H7 (cell line): ENCODE measurements at places on chromosomes 3 and 15. TPM values are rescaled to one million over a fixed set of nuclear protein-coding genes. Genes with fewer than 3 reads are reported as not detected.
A peak's percentile ranks its signal among the peaks of the same experiment; 100 is the strongest.

DNA sequence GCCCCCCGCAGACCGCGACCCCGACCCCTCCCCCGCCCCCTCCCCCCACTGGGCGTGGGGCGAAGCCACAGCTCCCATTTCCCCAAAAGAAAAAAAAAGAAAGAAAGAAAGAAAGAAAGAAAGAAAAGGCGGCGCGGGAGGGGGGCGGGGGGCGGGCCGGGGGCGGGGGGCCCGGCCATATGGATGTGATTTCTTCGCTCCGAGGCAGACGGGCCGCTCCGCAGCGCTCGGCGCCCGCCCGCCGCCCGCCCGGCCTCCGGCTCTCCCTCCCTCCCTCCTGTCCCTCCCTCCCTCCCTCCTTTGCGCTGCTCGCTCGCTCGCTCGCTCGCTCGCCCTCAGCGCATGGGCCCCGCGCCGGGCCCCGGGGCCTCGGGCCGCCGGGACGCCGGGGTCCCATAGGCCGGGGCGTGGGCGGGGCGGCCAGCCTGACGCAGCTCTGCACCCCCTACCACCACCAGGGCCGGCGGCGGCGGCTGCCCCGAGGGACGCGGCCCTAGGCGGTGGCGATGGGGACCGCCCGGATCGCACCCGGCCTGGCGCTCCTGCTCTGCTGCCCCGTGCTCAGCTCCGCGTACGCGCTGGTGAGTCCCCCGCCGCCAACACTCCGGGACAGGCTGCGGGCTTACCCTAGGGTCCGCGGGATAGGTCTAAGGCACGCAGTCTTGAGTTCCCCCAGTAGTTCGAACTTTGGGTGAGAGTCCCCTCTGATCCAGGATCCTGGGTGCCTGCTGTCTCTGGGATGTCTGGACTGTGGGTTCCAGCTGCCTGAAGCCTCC is 5.7 kb downstream of the PTH1R start:
- DNase-seq = peak; percentile 91

GRCh38 chr3:28291577-28291976 is 50.2 kb downstream of the CMC1 start:
- peak; percentile 7 for DNase-seq

The C3orf18 gene
- total RNA-seq = 12.5 and 19.3 TPM in 2 replicates

DNA sequence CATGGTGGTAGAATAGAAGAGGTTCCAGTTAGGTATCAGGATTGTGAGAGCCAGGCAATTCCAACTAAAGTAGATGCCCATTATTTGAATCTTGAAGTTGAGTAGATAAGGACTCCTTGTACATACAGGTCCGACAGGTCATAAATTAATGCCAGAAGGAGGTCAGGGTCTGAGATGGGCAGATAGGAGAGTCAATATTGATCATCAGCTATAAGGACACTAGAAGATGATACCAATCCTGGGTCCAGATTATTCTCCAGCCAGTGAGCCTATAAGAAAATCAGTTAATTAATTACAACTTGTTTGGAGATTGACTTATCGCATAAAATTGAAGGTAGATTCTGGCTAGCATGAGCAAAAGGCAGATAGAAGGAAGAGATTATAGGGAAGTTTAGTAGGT is 378.4 kb upstream of the NAALADL2 start:
- DNase-seq = no peak

The OR5K2 gene
- not detected in 2 replicates for total RNA-seq

GRCh38 chr15:94259121-94259751 is 27.9 kb downstream of the MCTP2 start:
- no peak for DNase-seq

GRCh38 chr15:92377083-92377789 is 16.4 kb upstream of the ST8SIA2 start:
- DNase-seq = no peak

The CPA3 gene
- not detected in 2 replicates for total RNA-seq
